ENCODE measurements at places on chromosomes 6 and 20.
A peak's percentile ranks its signal among the peaks of the same experiment; 100 is the strongest.

DNA sequence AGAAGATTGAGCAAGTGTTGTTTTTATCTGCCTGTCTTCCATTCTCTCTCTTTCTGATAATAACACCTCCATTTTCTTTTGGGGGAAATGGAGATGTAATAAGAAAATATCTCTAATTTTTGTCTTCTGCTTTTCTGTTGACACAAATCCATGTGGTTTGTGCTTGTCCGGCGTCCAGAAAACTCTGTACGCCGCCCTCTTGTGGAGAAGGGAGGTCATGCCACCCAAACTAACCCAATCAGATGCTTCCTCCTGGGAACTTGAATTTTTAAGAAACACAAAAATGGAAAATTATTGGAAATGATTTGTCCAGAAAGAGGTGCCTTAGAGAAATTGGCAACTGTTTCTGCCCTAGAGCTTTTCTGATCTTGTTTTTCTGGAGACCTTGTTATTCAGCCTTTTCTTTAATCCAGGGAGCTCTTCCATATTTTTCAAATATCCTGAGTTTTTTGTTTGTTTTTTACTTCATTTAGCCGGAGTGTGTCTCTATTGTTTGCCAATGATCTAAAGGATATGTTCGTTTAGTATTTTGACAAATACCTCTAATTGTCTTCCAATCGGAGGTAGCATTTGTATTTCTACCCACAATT is 17.8 kb upstream of the FNDC1 start:
- peak; percentile 48 for DNase-seq

DNA sequence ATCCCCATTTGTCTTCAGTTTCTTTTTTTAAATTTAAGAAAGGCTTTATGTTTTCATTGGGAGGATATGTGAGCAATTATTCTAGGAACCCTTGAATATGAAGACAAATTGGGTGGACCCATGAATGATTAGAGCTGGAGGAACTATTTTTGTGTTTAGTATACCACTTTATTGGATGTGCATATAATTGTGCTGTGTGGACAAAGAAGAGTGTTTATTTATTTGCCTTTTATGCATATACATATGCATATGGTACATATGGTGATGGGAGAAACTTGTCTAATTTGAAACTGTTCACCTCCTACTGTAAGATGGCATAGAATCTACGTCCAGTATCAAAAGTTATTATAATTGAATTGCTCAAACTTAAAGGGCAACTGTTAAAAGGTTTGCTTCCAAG is 94.8 kb upstream of the CENPW start:
- DNase-seq: no peak

DNA sequence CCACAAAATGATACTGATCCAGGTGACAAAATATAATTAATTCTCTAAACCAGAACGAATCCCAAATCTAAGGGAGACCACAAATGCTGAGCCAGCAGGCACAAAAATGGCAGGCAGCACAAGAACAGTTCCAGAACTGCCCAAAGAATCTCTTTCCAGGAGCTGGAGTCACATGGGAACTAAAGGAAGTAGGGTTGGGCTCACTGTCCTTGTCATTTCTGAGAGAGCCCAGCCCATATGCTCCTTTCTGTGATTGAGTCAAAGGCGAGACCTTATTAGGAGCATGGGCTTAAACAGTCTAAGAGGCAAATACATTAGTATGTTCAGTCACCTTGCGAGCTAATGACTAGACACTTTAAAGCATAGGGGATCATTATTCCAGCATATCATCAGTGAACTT is 327.6 kb upstream of the ARID1B start:
- DNase-seq: no peak

DNA sequence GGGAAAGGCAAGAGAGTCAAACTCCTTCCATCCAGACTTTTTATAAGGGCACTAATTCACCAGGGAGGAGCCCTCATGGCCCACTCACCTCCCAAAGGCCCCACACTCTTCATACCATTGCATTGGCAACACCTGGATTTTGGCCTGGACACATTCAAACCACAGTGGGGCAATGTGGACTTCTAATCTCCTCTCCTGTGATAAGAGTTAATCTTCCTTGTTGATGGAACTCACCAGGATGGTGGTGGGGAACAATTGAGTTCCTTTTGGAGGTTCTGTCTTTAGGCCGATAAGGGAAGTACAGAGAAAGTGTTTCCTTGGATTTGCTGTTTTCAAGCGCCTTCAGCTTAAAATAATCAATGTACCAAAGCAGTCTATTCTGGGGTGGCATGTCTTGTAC is 268.7 kb downstream of the CD83 start:
- DNase-seq: no peak

DNA sequence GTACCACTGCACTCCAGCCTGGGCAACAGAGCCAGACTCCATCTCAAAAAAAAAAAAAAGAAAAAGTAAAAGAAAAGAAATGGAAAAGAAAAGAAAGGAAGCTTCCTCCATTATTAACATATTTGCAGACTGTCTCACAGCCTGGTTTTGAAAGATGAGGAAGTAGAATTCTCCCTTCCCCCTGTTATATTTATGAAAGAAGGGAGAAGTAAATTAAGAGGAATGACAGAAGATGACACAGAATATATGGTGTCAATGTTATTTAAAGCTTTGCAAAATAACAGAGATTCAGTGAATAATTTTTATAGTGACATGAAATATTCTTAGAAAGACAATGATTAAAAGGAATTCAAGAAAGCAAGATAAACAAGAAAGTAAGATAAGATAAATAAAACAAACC is 83.7 kb upstream of the PRSS16 start:
- DNase-seq: no peak

- DNase-seq: no peak
Measured at GRCh38 chr20:49624317-49624716, 56.4 kb upstream of the PTGIS start.

DNA sequence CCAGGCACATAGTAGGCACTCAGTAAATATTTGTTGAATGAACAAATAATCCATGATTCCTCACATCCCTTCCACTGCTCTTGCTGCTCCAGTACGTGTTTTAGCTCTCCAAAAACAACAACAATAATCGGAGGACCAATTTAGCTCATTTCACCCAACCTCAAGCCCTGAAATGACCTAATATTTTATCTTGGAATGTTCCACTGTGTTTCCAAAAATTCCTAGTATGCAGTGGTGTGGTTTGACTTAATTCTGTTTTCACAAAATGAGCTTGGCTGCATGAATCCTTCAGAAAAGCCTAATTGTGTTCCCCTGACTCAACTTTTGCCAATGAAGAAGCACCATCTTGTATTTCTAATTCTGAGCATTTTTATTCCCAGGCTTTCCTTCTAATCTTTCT is 168.0 kb upstream of the PHACTR1 start:
- DNase-seq: no peak

GRCh38 chr6:169367507-169367906 is 113.9 kb upstream of the THBS2 start:
- DNase-seq: no peak

DNA sequence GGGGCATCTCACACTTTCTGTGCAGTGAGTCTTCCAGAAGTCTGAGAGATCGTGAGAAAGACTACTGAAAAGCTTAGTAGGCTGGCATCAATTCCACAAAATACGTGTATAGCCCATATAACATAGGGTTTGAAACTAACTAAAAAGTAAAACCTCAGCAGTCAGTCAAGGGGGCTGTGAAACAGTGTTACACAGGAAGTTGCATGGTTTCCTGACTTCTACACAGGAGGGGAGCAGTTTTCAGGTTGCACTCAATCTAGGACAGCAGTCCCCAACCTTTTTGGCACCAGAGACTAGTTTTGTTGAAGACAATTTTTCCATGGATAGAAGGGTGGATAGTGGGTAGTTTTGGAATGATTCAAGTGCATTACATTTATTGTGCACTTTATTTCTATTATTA is 4.7 kb upstream of the LY86 start:
- DNase-seq: no peak

DNA sequence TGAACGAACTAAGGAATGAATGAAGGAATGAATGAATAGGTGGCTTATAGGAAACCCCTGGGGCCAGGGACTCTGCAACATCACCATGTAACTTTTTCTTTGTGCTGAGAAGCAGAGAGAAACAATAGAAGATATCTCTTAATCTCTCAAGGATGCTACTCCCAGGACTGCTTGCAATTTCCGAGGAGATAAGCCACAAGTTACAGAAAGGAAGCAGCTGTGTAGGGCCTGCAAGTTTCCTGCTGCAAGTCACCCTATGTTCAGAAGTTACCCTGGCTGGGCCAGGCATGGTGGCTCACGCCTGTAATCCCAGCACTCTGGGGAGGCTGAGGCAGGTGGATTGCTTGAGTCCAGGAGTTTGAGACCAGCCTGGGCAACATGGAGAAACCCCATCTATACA is 7.3 kb upstream of the MAVS start:
- DNase-seq: no peak
